ENCODE measurements at places on chromosomes 11 and 22. TPM values are rescaled to one million over a fixed set of nuclear protein-coding genes. Genes with fewer than 3 reads are reported as not detected.

The OR51D1 gene
- total RNA-seq, result not detected

The PTGDR2 gene
- total RNA-seq, result not detected

The PATE4 gene
- total RNA-seq, result not detected

The CRYBB2 gene
- 1.4 TPM for total RNA-seq

The UPB1 gene
- 0.30 TPM for total RNA-seq

The APOA1 gene
- not detected for total RNA-seq

The KCNC1 gene
- total RNA-seq, result not detected

The TMEM135 gene
- total RNA-seq, result 36.8 TPM

The SHISAL1 gene
- total RNA-seq, result 0.07 TPM

The TMEM121B gene
- 0.37 TPM for total RNA-seq

The SEC14L6 gene
- 0.15 TPM for total RNA-seq

The KLHDC7B gene
- total RNA-seq, result not detected

The MIOX gene
- not detected for total RNA-seq

The SYCE3 gene
- total RNA-seq, result not detected

The GGTLC3 gene
- total RNA-seq, result not detected

The UPK3A gene
- total RNA-seq, result not detected

The CRYBA4 gene
- total RNA-seq, result not detected

The DMC1 gene
- total RNA-seq, result 0.91 TPM

The VPREB1 gene
- total RNA-seq, result not detected

The SLC22A12 gene
- not detected for total RNA-seq

All from endothelial cell of umbilical vein (primary cell).